ENCODE measurements at places on chromosomes 7 and 10.
A peak's percentile ranks its signal among the peaks of the same experiment; 100 is the strongest.

DNA sequence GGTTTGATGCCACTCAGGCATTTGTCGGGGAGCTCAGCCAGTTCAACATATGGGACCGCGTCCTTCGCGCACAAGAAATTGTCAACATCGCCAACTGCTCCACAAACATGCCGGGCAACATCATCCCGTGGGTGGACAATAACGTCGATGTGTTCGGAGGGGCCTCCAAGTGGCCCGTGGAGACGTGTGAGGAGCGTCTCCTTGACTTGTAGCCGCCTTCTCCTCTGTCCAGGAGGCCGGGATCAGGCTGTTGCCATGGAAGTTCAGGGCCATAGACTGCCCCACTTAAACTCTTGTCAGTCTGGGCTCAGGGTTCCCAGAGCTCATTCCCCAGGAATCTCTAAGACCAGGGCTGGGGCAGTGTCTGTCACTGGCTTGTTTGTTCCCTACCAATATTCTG, 11.3 kb downstream of the NPTX2 start:
- DNase-seq: peak; percentile 13

- no peak for DNase-seq
These were observed 825 bp downstream of the ADRB1 start for GRCh38 chr10:114044247-114045135.

- peak; percentile 77 for DNase-seq
These were observed 33.7 kb downstream of the NRBF2 start for GRCh38 chr10:63166742-63167258.

DNA sequence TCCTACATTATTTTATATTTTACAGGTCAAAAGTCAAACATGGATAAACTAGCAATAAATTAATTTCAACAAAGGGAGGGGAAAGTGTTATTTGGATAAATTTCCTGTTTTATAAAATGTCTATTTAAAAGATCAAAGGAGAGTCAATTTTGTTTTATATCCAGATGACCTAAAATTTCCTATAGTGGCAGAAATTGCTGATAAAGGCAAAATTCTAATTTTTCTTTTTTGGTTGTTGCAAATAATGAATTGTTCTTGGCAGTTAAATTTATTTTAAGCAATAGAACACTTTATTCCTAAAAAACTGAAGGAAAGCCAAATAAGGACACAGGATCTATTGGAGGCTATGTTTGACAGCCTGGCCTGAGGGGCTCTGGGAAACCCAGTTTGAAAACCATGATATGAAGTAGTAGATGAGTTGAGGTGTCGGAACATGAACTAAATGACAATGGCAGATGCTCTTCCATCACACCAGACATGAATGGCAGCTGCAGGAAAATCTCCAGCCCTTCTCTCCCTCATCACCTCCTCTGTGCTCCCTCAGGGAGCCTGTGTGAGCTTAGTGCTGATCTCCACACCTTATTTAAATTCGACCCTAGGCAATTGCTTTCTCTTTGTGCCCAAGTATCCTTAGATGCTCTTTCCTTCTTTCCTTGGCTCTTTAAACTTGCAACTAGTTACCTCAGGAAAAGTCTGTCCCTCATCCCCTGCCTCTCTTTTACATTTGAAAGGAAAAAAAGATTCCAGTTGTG, 395.0 kb downstream of the THSD7A start:
- DNase-seq: no peak

- no peak for DNase-seq
These were observed 285.8 kb downstream of the CAMK1D start for GRCh38 chr10:12635127-12635541.

GRCh38 chr7:47513741-47514241, 68.1 kb downstream of the TNS3 start:
- DNase-seq: no peak

DNA sequence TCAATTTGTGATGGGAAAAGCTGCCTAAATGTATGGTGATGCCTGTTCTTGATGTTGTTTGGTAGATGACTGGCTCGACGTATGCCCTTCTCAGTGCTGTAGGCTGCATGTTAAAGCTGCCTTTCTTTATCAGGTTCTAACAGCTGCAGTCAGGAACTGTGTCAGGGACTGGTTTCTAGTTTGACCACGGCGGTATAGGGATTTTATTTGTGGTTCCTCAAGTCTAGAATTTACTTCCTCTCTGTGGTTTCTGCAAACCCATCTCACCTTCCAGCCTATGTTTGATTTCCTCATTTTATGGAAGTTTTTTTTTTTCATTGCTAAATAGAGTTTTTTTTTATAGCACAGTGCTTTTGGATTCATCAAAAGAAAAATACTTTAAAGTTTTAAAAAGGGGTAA, 26.5 kb downstream of the LMTK2 start:
- no peak for DNase-seq

GRCh38 chr7:143252006-143252405, 11.2 kb upstream of the GSTK1 start:
- no peak for DNase-seq

GRCh38 chr7:150778014-150778737, 22.0 kb downstream of the TMEM176B start:
- no peak for DNase-seq

DNA sequence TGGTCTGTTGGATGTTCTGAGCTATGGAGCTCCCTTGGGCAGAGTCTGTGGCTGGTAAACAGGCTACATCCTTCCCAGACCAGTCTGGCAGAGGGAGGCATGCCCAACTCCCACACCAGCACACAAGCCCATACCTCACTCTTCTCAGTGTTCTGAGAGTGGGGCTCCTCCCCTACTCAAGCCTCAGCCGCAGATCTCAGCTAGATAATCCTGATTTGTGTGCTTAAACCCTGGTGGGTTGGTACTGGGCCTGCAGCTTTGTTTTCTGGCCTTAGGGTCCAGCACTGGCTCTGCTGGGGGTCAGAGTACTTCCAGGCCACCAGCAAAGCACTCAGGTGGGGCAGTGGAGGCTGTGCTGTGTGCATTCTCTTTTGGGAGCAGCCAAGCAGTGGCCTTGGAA, 70.4 kb downstream of the MGAM2 start:
- no peak for DNase-seq

GRCh38 chr10:35641676-35642034, 441 bp downstream of the FZD8 start:
- no peak for DNase-seq

DNA sequence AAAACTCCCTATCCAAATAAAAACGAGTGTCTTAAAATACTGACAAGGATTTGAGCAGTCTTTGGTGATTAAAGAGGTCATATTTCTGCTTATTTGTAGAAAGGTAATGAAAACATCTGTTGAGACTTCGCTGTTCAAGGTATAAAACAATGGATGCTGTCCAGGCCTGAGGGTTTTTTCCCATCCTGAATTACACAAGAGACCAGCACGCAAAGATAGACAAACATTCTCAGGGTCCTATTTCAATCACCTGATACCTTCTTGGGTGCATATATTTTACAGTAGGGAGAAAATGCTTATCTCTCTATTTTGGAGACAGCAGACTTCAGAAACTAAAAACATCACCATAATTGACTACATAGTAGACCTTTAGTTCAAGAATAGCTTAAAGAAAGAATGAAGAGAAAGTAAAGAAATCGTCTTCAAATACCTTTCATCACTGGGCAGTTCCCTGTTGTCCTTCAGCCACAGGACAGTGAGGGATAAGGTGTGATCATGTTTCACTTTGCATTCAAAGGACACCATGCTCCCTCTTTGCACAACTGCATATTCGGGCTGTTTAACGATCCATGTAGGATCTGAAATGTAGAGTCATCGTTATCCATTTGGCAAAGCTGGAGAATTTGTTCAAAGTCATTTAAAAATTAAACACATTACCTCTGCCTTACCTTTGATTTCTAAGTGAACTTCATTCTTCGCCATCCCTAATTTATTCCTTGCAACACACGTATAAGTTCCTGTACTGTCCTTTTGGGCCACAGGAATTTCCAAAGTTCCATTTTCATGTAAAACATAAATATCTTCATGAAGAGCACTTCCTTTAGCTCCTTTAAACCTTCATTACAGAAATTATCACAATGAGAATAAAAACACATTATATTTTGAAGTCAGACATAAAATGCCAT, 63.7 kb upstream of the LAMB4 start:
- DNase-seq: peak; percentile 19

DNA sequence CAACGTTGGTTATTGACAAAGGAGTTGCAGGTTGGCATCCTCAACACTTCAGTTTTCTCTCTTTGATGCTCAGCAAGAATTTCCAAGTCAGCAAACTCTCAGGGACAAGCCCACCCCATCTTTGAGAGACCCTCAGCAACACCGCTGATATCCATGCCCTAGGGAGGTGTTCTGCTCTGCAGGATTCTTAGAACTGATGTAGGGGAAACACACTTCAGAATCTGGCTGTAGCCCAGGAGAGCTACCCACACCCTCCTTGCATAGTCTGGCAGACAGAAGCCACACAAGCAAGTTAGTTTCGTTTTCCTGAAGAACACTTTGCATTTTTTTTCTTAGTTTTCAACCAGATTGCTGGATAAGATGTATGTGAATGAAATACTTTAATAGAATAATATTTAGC, 822 bp downstream of the SAMD9L start:
- peak; percentile 59 for DNase-seq

- peak; percentile 10 for DNase-seq
These were observed 85.1 kb downstream of the RAMP3 start for GRCh38 chr7:45242698-45243097.

DNA sequence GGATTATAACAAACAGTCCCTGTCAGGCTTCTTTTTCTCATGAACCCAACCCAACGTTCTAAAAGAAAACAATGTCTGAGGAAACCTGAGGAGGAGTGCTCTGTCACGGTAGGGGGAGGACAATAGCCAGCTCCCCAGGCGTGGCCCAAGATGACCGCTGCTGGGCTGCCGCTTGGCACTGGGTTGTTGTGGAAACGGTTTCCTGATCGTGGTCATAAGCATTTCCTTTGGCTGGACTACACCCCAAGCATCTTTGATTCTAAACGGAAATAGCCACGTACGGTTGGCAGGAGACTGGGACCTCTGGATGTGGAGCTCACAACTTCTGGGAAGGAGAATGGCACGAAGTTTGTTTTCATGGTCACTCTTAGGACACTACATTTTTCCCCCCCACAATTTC, 30.4 kb upstream of the DMBT1 start:
- no peak for DNase-seq

DNA sequence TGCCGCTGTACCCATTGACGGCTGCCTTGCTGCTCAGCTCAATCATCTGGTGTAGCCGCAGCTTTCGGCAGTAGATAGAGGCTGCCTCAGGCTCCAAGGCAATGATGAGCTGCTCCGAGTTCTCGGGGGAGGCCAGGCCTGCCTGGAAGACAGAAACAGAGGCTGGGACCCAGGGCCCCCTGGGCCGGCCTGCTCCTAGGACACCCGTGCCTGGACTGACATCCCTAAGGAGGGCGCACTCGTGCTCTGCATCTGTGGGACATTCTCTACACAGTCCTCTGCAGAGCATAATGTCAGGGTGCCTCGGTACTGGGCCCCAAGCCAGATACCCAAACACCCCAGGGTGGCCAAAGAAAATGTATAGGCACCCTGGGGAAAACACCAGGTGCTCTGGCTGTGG, 58.5 kb downstream of the HSPA12A start:
- no peak for DNase-seq

DNA sequence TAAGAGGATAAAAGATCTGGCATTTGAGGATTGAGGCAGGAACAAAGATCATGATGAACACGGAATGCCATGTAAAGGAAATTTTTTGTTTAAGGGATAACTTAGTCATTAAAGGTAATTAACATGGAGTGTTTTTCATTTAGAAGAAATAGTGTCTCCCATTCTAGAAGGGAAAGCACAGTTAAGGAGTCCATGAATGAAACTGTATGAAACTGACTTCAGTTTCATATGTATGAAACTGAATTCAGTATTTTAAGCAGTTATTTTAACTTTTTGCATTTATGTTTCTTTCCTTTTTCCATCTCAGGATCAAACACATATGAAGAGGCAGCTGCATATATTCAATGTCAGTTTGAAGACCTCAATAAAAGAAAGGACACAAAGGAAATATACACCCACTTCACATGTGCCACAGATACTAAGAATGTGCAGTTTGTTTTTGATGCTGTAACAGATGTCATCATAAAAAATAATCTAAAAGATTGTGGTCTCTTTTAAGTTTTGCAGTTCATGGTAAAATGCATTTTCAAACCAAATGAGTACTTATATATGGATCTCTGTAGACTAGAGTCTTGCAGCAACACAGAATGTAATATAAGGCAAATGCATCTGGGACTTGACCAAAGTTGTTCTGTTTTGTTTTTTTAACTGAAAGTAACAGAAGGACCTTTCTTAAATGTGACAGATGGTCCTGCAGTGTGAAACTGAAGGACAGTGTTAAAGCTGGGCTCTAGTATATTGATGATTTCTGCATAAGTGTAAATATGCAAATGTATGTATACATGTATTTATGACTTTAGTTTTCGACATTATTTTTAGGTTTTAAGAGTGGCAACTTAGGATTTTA, 82.6 kb downstream of the GNAI1 start:
- no peak for DNase-seq

DNA sequence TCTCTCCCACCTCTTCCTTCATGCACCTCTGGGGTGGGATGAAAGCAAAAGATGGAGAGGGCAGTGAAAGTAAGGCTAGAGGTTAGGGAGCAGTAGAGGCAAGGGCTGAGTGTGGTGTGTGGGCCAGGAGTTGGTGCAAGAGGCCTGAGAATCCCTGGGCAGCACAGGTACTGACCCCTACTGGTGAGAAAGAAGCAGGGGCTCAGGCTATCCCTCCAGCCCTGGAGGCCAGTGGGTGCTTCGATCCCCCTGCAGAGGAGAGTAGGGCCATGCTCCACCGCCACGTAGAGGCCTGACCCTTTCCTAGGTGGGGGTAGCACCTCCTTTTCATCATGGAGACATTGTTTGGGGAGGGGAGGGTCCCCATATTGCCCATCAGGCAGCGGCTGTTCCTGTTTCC, 9.8 kb downstream of the CDHR1 start:
- DNase-seq: no peak

DNA sequence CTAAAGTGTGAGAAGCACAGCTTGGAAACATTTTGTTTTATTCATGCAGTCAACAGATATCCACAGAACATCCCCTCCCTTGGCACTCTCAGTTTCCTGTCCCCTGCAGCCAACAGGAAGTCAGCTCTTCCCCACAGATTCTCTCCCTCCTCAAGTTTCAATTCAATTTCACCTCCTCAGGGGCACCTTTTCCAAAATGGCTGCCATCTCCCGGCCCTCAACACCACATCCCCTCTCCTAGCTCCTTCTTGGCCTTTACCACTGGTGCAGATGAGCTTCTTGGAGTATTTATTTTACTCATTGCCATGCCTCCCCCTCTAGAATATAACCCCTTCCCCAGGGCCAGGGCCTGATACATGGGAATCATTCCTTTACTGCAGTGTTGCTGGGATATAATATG, 94.0 kb downstream of the WDR11 start:
- DNase-seq: no peak
